Islet precursor cell (in vitro differentiated cells): ENCODE measurements at places on chromosomes 1 and 21.

DNA sequence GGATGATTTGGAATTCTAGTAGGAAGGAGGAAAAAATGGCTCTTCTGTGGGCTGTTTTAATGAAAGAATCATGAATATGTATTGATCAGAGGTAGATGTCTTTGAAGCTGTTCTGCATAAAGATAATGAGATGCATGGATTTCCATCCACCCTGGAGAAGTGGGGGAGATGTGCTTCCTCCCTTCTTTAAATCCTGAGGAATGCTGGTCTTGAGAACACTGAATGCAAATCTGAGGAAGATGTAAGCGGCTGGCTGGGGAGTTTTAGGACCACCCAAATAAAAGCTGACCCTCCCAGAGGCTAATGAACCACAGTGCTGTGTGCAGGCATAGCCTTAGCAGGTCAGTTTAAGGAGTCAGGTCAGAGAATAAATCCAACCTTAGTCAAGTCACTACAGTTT is 37.3 kb downstream of the ZMYND12 start:
- DNase-seq: no peak

DNA sequence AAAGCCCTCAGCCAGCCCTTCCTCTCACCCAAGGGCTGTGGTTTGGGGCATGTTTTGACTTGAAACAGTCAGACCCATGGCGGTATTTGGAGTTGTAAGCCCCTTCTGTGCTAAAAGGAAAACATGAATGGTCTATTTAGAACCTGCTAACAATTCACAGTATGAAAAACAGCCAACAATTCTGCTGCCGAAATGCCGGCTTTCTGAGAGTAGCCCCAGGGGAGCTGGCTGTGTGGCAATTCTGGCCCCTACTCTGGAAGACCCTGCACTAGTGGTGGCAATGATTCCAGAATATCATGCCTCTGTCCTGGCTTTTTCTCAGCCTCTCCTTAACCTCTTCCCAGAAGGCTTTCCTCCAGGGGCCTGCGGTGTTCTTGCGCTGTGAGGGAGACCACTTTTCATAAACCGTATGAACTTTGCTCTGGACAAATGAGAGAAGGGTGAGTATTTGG is 118.7 kb downstream of the EDEM3 start:
- DNase-seq: no peak

- no peak for DNase-seq
These were observed 24.4 kb downstream of the RC3H1 start for GRCh38 chr1:173997791-173998190.

- peak; percentile 12 for DNase-seq
These were observed 206.9 kb downstream of the MATN1 start for GRCh38 chr1:30516485-30516858.

- no peak for DNase-seq
These were observed 354.6 kb upstream of the ADGRL2 start for GRCh38 chr1:81446000-81446669.

DNA sequence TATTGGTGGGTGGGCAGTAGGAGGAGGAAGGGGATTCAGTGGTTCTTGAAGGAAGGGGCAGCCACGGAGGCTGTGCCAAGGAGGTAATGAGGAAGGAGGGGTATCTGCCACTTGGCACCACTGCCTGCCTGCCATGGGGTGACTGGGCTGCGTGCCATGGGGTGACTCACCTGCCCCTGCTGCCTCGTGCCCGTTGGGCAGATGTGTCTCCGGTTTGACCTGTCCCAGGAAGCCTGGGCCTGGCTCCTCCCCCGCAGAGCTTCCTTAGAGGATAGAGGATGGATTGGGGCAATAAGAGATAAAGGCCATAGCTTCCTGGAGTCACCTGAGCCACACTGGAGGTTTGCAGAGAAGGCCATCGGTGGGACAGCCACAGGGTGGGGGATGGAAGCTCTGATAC is 1.7 kb downstream of the PADI3 start:
- DNase-seq: no peak

DNA sequence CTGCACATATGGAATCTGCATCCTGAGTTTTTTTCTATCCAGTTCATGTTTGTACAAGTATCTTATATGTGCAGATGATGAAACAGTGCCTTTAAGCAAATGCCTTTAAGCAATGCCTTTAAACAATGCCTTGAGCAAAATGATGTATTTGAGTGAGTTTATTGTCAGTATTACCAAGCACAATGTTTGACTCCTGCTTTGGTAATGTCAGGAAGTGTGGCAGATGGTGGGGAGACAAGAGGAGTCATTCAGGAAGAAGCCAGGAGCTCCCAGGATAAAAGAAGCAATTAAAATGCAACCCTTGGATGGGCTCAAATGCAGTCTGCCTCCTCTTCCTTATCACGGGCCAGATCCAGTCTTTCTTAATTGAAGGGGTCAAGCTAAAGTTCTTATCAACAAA is 108.7 kb upstream of the KCNJ15 start:
- DNase-seq: no peak

DNA sequence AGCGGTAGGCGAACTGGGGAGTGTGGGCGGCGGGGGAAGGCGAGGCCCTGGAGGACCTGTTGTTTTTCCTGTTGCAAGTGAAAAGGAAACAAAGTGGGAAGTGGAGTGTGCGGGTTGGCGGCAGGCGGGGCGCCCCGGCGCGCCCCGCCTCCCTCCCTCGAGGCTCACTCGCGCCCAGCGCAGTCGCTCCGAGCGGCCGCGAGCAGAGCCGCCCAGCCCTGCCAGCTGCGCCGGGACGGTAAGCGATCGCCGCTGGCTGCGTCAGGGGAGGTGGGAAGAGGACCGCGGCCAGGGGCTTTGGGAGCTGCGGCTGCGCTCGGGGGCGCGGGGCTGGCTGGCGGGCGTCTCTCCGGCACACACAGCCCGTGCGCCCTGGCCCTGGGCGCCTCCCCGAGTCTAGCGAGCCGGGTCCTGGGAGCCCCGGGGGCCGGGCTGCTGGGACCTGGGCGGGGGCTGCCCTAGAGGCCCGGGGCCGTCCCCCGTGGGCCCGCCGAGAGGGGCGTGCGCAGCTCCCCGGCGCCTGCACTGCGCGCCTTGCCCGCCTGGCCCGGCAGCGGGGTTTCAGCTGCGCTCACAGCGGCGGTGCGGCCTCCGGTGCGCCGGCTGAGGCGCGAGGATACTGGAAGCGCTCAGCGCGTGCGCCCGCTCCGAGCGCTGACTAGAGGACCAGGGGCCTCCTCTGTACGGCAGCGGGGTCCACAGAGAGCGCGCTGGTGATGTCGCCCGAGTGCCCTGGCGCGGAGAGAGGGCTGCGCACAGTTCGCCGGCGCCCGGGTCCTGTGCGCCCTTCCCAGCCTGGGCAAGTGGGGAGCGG is at the start of gene PIK3CD:
Gene PIK3CD, plus strand, starts transcription at position 167 of the 814 bp plus-strand sequence. CDS start 58,725 bp downstream, outside the sequence.
- DNase-seq: peak; percentile 65

DNA sequence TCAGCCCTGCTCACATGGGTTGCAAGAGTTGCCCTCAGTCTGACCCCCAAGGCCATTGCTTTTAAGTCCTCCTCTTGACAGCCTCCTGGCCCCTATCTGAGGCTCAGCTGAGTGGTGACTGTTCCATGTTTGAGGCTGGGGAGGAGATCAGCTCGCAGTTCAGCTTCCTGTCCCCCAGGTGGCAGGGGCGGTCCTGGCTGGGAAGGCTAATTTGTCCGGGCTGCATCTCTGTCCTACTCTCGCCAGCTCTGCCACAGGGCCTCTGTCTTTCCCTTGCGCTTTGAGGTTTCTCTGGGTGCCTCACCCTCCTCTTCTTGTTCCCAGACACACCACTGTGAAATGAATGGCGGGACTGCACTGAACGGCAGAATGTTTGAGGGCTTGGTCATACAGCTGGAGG is 157.3 kb downstream of the KCNJ6 start:
- DNase-seq: peak; percentile 84

GRCh38 chr1:233304489-233305102 is 9.1 kb upstream of the PCNX2 start:
- no peak for DNase-seq
